Fibroblast of pulmonary artery (primary cell): ENCODE measurements at places on chromosomes 2 and 18.

DNA sequence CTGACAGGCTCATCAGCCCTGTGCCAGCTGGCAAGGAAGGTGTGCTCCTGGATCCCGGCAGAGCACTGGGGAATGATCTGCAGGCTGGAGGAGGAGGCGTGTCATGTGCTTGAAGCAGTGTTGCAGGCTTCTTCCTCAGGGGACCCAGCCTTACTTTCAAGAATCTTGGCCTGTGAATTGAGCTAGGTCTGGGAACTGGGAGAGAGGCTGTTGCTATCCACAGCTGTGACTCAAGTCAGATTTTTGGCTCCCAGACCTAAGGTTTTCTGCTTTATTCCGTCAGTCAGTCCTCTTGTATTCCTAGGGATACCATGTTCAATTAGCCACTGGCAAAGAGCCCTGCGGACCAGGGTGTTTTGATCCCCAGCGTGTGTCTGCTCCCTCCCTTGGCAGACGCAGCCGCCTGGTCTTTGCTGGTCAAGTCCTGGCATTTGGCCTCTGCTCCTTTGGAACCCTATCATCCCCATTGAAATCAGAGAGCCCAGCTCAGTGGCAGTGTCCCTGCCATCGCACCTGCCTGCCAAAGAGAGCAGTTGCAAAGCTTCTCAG lies 32.4 kb downstream of the ASB1 start:
- peak; percentile 88 for DNase-seq

DNA sequence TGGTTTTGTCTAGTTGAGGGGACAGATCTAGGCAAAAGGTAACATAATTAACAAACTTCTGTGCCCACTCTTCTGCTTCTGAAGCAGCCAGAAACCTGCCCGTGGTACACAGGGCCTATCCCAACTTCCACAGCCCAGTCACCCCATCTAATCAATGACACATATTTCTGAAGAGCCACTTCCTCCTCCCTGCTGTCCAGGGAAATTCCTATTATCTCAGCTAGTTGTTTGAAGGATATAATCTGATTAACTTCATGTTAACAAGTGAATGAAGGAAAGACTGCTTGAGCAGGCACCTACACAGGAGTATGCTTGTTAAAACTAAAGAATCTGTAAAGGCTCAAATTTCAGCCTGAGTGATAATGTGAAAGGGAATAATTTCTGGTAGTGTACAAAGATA lies 61.4 kb downstream of the CCDC148 start:
- DNase-seq = no peak

GRCh38 chr2:102544182-102544581 lies 71.2 kb downstream of the SLC9A4 start:
- DNase-seq = no peak

GRCh38 chr2:189022492-189022891 lies 48.3 kb downstream of the COL3A1 start:
- DNase-seq = peak; percentile 68
